GM23338 (cell line): ENCODE measurements at places on chromosomes 5 and 9. TPM values are rescaled to one million over a fixed set of nuclear protein-coding genes. Genes with fewer than 3 reads are reported as not detected.

- H3K4me3 ChIP-seq, result peak overlapping the region; percentile 52
- H3K27ac ChIP-seq, result no peak overlapping the region
- DNase-seq, result no peak
- no peaks in the 10 kb centered on the region for H3K4me1 ChIP-seq
- H3K27me3 ChIP-seq, result peaks cover 44% of the 10 kb centered on the region
These were observed 96.4 kb upstream of the SELENOP start for GRCh38 chr5:42908086-42908485.

DNA sequence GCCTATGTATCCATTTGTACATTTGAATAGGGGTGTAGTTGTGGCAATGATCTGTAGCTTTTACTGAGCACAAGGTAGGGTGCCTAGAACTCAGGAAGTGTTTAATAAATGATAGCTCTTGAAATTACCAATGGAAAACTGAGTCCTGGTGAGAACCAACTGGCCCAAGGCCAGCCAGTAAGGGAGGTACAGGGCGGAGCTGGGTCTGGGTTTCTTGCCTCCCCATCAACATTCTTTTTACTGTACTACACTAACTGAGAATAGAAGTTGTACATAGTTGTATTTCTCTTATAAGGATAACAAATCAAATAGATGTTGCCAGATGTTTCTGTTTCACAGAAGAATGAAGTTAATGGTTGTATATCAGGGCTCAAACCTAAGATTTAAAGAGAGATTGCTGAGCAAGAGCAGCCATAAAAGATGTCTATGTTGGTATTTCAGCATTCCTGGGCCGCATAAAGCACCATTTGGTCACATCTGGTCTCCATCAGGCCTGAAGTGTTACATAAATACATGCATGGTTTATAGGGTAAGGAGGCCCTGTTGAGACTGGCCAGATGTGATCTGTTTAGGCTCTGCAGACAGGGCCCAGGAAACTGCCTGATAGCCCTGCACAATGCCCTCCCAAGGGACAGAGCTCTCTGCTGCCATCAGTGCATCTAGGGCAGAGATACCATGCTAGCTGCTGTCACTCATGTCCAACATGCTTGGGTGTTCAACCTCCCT lies 210.5 kb downstream of the NXNL2 start:
- H3K4me3 ChIP-seq, result no peak overlapping the region
- H3K36me3 ChIP-seq, result no peaks in the 10 kb centered on the region
- no peaks in the 10 kb centered on the region for H3K27me3 ChIP-seq
- no peak for DNase-seq

- no peak overlapping the region for H3K4me3 ChIP-seq
- no peaks in the 10 kb centered on the region for H3K36me3 ChIP-seq
These were observed 281.5 kb downstream of the EFNA5 start for GRCh38 chr5:107389130-107389774.

DNA sequence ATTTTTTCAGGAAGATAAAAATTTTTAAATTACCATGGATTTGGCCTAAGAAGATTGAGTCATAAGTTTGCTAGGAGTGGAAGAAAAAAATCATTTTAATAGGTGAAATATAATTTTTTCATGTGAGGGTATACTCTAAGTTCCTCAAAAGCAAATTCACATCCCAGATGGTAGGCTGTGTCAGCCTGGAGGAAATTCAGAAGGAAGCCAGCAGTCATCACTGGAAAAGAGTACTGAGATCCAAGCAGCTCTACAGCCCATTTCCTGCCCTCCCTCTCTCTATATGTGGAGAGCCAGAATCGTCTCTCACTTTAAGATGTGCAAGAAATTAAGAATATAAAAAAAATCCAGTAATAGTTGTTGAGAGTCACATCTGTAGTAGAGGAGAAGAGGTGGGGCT lies 126.5 kb upstream of the CDH18 start:
- H3K4me1 ChIP-seq, result no peaks in the 10 kb centered on the region
- H3K4me3 ChIP-seq, result no peak overlapping the region
- no peak overlapping the region for H3K27ac ChIP-seq
- no peaks in the 10 kb centered on the region for H3K36me3 ChIP-seq
- no peaks in the 10 kb centered on the region for H3K27me3 ChIP-seq
- DNase-seq, result no peak

- no peak for DNase-seq
- no peaks in the 10 kb centered on the region for H3K4me1 ChIP-seq
- no peak overlapping the region for H3K27ac ChIP-seq
- H3K36me3 ChIP-seq, result no peaks in the 10 kb centered on the region
- H3K4me3 ChIP-seq, result no peak overlapping the region
These were observed 6.4 kb upstream of the RALGDS start for GRCh38 chr9:133127340-133127981.

- no peak for DNase-seq
- H3K27me3 ChIP-seq, result no peaks in the 10 kb centered on the region
- peaks cover 3% of the 10 kb centered on the region; the same call in 1 of the 2 replicates for H3K4me1 ChIP-seq
- no peaks in the 10 kb centered on the region for H3K36me3 ChIP-seq
- no peak overlapping the region for H3K27ac ChIP-seq
- H3K4me3 ChIP-seq, result no peak overlapping the region
These were observed 84.9 kb upstream of the PTGER4 start for GRCh38 chr5:40594811-40595210.

DNA sequence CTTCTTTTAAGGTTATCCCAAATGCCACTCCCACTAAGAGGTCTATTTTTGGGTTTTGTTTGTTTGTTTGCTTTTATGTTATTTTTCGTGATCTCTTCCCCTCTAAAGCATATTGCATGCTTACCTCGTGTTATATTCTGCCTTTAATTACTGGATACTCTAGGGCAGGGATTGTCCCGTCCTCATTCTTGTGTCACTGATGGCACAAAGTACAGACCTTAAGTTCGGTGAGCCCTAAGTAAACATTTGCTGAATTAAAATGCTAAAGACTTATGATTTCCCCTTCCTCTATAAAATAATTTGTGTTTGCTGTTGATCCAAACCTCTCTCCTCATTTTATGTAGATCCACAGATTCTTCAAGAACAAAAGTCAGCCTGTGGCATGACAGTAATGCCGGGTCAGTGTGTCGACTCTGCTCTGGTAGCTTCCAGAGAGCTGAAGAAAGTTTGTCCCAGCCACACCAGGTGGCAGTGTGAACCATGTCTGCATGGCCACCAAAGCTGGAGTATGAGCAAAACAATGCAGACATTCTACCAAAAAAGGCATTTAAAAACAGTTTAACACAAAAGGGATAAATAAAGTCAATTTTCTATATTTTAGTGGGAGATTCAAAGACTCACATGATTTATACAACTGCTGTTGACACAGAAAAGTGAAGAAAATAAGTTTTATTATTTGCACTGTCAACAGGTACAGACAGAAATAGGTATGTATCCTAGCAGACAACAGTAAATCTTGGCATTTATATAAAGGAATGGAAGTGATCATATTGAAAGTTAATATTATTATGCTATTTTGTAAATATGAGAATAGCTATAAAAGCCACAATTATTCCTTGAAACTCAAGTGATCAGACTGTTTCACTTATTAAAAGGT lies 17.9 kb upstream of the POC5 start:
- H3K27ac ChIP-seq, result no peak overlapping the region
- no peaks in the 10 kb centered on the region for H3K4me1 ChIP-seq
- H3K27me3 ChIP-seq, result no peaks in the 10 kb centered on the region
- peak; percentile 79 for DNase-seq

DNA sequence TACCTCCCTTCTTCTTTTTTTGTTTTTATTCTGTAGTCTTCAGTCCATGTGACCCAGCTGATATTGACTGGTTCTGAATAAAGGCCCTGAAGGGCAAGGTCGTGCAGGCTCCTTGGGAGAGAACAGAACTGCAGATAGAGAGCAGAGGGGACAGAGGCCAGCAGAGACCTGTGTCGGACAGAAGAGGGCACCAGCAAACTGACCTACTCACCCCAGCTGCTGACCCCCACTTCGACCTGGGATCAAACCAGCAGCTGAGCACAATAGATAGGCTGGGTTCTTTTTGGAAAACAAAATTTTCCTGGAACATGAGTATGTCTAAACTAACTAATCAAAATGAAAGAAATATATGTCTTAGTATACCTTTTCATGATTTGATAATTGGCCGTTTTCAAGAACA lies 695.1 kb downstream of the NR2F1-AS1 start:
- H3K4me1 ChIP-seq, result no peaks in the 10 kb centered on the region
- H3K4me3 ChIP-seq, result no peak overlapping the region
- no peaks in the 10 kb centered on the region for H3K27me3 ChIP-seq
- H3K27ac ChIP-seq, result no peak overlapping the region
- H3K36me3 ChIP-seq, result no peaks in the 10 kb centered on the region
- peak; percentile 69 for DNase-seq

DNA sequence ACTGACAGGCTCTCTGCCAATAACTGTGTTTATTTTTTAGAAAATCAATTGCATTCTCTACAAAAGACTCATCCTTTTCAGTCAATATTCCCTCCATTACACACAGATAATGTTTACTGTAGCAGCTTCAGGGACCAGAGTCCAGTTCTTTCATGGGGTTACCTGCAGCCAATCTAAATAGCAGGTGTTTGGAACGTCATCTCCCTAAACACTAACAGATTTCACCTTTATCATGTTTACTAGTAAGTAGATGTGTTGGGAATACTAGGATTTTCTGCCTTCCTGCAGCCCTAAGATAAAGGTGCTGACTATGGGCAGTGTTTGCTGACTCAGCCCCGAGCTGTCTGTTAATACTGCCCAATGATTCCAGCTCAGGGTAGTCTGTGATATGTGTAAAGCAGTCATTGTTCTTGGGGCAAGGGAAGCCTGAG lies 447.0 kb downstream of the KIF4B start:
- no peak overlapping the region for H3K27ac ChIP-seq
- no peak overlapping the region for H3K4me3 ChIP-seq
- H3K27me3 ChIP-seq, result no peaks in the 10 kb centered on the region
- H3K36me3 ChIP-seq, result no peaks in the 10 kb centered on the region
- H3K4me1 ChIP-seq, result no peaks in the 10 kb centered on the region

DNA sequence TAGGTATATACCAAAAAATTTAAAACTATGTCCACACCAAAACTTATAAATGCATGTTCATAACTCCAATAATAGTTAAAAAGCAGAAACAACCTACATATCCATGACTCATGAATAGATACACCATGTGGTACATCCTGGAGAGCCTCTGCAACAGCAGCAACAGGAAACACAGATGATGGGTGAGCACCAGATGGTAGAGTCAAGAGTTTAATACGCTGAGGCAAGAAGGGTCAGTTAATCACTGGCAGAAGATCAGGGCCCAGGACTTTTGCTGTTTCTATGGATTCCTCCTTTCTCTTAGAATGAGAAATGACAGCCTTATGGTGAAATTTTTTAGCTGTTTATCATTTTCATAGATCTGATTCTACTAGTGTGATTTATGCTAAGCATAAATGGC lies 351.8 kb upstream of the ADAMTSL1 start:
- H3K36me3 ChIP-seq, result no peaks in the 10 kb centered on the region
- no peak overlapping the region for H3K27ac ChIP-seq

- H3K27ac ChIP-seq, result peak overlapping the region; percentile 65; the same call in 1 of the 2 replicates
- H3K36me3 ChIP-seq, result no peaks in the 10 kb centered on the region
- DNase-seq, result no peak
- no peaks in the 10 kb centered on the region for H3K27me3 ChIP-seq
- H3K4me3 ChIP-seq, result no peak overlapping the region
- H3K4me1 ChIP-seq, result peaks cover 37% of the 10 kb centered on the region
These were observed 5.5 kb downstream of the NEK6 start for GRCh38 chr9:124263213-124263612.

DNA sequence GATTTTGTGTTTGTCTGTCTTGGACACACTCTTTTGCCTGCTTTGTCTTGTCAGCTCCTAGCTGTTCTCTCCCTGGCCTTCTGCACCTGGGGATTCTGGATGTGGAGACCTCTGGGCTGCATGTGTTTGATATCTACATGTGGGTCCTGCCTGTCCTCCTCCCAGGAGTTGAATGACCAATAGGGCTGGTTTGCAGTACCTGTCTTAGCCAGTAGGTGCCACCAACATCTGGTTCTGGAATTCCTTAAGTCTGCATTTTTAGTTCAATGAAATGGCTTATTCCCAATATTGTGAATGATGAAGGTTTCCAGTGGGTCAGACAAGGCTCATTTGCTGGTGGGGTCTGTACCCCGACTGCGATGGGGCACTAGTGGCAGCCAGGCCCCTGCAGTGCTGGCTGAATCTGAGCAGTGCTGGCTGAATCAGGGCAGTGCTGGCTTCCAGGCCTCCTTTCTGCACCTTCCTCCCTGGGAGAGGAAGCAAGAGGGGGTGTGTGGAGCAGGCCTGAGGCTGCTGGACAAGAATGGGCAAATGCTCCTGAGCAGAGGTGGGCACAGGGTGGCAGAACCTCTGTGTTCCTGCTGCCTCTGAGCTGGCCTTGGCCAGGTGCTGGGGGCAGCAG lies 73.3 kb downstream of the RXRA start:
- no peaks in the 10 kb centered on the region for H3K27me3 ChIP-seq
- H3K4me3 ChIP-seq, result no peak overlapping the region
- no peaks in the 10 kb centered on the region for H3K4me1 ChIP-seq
- DNase-seq, result peak; percentile 55
- H3K36me3 ChIP-seq, result no peaks in the 10 kb centered on the region
- H3K27ac ChIP-seq, result no peak overlapping the region

DNA sequence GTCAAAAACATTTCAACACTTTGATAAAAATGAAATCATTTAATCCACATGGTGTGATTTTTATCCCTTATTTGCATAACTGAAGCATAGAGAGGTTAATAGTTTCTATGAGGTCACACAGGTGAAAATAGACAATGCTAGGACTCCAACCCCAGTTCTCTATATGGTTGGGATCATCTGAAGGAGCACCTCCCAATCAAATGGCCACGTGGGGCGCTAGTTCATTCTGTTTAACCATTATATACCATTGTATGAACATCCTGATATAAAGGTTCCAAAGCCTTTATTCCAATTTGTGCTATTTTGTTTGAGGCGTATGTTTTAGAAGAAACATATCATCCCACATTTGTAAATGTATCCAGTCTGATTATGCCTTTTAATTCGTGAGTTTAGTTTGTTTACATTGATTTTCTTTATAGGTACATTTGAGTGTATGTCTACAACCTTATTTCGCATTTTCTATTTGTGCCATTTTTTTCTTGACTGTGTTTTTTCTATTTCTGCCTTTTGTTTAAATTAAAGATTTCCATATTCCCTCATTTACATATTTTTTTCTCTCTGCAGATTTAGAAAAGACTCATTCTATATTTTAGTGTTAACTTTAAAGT lies 1092.0 kb downstream of the MAT2B start:
- 0 out of 2 replicates have a peak, but pooled peaks cover 3% of the 10 kb centered on the region for H3K4me1 ChIP-seq
- no peak overlapping the region for H3K4me3 ChIP-seq
- H3K27ac ChIP-seq, result no peak overlapping the region

GRCh38 chr9:115328228-115328627 lies 210.3 kb upstream of the TNC start:
- H3K27me3 ChIP-seq, result no peaks in the 10 kb centered on the region
- no peak overlapping the region for H3K27ac ChIP-seq
- H3K4me1 ChIP-seq, result no peaks in the 10 kb centered on the region

GRCh38 chr9:88828018-88828417 lies 163.2 kb upstream of the S1PR3 start:
- no peaks in the 10 kb centered on the region for H3K27me3 ChIP-seq
- no peak for DNase-seq
- H3K27ac ChIP-seq, result no peak overlapping the region
- H3K36me3 ChIP-seq, result no peaks in the 10 kb centered on the region
- 0 out of 2 replicates have a peak, but pooled peaks cover 4% of the 10 kb centered on the region for H3K4me1 ChIP-seq

GRCh38 chr9:38032266-38033110 lies 36.5 kb downstream of the SHB start:
- DNase-seq, result no peak
- no peak overlapping the region for H3K27ac ChIP-seq
- no peak overlapping the region for H3K4me3 ChIP-seq
- no peaks in the 10 kb centered on the region for H3K4me1 ChIP-seq
- no peaks in the 10 kb centered on the region for H3K36me3 ChIP-seq
- no peaks in the 10 kb centered on the region for H3K27me3 ChIP-seq

Gene OSTF1
- 15.6 and 22.8 TPM in 2 replicates for total RNA-seq

Gene DDX46
- 69.0 and 85.6 TPM in 2 replicates for total RNA-seq

Gene SMAD5
- total RNA-seq, result 52.5 and 56.6 TPM in 2 replicates

Gene INSL6
- not detected in 2 replicates for total RNA-seq
